ENCODE measurements at places on chromosomes 11 and 22. TPM values are rescaled to one million over a fixed set of nuclear protein-coding genes. Genes with fewer than 3 reads are reported as not detected.

PAAF1 gene
- polyA plus RNA-seq = 18.5 TPM

PARVA gene
- polyA plus RNA-seq = 134 TPM

CTSF gene
- polyA plus RNA-seq = 28.1 TPM

FXYD2 gene
- polyA plus RNA-seq = 0.14 TPM

CDCA5 gene
- polyA plus RNA-seq = 4.2 TPM

GRM5 gene
- polyA plus RNA-seq = 0.01 TPM

TMEM151A gene
- polyA plus RNA-seq = not detected

TSKU gene
- 28.8 TPM for polyA plus RNA-seq

NCAM1 gene
- polyA plus RNA-seq = not detected

DNAJB7 gene
- not detected for polyA plus RNA-seq

FAM227A gene
- polyA plus RNA-seq = 1.0 TPM

GSTT2B gene
- 39.7 TPM for polyA plus RNA-seq

ARHGAP8 gene
- 0.16 TPM for polyA plus RNA-seq

PAMR1 gene
- 215 TPM for polyA plus RNA-seq

EML3 gene
- 18.6 TPM for polyA plus RNA-seq

DNA sequence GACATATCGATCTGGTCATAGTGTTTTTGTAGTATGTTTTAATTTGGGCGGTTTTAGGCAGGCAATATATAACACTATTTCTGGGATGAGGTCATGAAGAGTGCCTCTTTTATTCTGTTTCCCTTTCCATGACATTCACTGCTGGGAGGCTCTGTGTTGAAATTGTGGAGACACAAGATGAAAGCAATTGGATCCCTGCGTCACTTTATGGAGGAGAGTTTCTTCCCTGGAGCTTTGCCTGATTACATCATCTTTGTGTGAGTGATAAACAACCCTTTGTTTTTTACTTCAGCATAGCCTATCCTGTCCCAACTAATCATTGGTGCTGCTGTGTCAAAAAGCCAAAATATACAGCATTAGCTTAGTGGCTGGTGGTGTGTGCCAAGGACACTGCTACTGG lies 48.6 kb downstream of the PARVG start:
- DNase-seq = no peak

DNA sequence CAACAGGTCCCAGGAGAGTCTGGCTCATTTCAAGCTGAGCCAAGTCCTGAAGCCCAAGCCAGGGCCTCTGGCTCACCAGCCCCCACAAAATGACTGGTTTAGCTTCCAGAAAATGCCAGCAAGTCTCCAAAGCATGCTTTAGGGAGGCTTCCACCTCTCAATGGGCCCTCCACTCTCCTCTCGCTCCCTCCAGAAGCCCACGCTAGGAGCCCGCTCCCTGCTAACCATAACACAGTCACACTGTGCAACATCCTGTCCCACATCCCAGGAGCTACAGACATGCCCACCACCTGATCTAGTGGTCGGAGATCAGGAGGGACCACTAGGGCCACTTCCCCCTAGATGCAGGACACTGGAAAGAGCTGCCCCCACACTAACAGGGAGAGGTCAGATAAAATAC lies 6.9 kb downstream of the SULT4A1 start:
- DNase-seq = no peak

DNA sequence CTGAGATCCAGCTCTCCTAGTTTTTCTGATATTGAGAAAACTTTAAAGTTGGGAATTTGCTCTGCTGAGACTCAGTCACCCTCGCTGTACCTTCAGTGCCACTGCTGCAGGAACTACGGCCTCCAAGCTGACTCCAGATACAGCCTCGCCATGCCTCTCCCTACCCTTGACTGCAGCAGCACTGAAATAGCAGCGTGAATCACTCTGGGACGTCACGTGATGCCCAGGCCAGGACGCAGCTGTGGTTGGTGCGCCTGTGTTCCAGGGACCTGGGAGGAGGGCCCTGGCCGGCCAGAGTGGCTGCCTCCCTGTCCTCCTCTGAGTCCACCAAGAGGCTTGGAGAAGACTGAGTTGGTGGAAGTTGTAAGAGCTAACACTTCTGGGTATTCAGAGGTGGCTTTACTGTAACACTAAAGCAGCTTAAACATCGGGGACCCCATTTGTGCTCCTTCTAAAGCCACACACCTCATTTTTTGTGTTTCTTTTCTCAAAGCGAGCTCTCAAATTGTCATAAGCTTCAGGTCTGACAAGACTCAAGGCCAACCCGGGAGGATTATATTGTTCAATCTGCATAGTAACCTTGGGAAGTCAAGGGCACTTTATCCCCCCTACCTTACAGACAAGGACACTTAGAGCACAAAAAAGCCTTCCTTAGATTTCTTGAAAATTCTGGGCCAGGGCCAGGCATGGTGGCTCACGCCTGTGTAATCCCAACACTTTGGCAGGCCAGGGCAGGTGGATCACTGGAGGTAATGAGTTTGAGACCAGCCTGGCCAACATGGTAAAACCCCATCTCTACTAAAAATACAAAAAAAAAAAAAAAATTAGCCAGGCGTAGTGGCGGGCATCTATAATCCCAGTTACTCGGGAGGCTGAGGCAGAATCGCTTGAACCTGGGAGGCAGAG lies 4.2 kb upstream of the STIP1 start:
- peak; percentile 71 for DNase-seq

GRCh38 chr11:20368438-20368837 lies 4.9 kb downstream of the HTATIP2 start:
- DNase-seq = no peak

DNA sequence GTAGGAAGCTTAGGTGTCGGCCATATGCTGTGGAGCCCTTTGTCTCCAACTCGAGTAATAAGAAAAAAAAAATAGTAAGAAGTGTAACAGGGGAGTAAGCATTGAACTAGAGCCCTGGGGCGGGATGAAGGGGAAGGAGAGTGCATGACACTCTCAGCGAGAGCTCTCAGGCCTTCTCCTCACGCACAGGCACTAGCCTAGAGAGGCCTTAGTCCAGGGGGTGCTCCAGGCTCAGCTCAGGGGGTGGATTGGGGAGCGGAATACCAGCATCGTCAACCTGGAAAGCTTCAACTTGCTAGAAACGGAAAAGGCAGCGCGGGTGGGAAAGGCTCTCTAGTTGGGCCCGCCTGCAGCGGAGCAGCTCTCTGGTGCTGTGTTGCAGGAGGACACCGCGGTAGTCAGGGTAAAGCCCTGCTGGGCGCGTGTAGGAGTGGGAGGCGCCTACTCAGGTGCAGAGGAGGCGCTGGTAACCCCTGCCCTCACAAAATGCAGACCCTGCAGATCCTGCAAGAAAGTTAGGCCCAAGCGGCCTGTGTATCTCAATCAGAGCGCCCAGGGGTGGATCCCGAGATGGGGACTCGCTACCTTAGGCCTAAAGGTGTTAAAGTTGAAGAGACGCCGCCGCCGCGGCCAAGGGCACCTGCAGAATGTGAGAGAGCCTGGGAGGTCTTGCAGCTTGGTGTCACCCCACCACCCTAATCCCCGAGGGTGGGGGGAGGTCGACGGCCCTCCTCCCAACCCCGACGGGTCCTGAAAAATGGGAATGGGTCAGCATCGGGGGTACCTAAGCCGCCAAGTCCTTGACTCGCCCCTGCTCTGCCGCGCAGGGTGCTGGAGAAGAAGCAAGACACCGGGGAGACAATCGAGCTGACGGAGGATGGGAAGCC lies 2.8 kb downstream of the SLC17A6 start:
- DNase-seq = no peak

DNA sequence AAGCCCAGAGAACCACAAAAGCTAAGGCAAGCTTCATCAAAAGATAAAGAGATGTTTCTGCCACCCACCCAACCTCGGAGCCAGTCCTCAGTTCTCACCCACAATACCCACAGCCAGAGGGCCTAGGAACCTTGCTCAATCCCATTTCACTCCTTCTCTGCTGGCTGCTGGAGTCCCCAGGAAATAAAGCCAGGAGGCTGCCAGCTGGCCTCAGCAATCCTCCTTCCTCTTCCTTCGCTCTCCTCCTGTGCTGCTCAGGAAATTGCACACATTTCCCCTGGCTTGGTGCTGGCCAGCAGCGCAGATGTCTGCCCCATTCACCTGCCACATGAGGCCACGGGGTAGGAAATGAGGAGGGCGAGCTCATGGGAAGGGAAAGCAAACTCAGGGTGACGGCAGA lies 91.8 kb upstream of the LDLRAD3 start:
- no peak for DNase-seq

- DNase-seq = no peak
These were observed 2.0 kb upstream of the B3GAT1 start for GRCh38 chr11:134413826-134414731.

GRCh38 chr11:117459979-117460300 lies 132.3 kb downstream of the CEP164 start:
- no peak for DNase-seq

GRCh38 chr22:37146507-37147180 lies 3.1 kb downstream of the IL2RB start:
- no peak for DNase-seq

GRCh38 chr22:36385491-36386350 lies 2.0 kb downstream of the MYH9 start:
- DNase-seq = no peak

GRCh38 chr11:24688981-24689380 lies 192.1 kb downstream of the LUZP2 start:
- no peak for DNase-seq

GRCh38 chr11:102482433-102482832 lies 29.9 kb upstream of the TMEM123 start:
- no peak for DNase-seq

- DNase-seq = no peak
These were observed 4.2 kb downstream of the SLC25A1 start for GRCh38 chr22:19174106-19175025.

DNA sequence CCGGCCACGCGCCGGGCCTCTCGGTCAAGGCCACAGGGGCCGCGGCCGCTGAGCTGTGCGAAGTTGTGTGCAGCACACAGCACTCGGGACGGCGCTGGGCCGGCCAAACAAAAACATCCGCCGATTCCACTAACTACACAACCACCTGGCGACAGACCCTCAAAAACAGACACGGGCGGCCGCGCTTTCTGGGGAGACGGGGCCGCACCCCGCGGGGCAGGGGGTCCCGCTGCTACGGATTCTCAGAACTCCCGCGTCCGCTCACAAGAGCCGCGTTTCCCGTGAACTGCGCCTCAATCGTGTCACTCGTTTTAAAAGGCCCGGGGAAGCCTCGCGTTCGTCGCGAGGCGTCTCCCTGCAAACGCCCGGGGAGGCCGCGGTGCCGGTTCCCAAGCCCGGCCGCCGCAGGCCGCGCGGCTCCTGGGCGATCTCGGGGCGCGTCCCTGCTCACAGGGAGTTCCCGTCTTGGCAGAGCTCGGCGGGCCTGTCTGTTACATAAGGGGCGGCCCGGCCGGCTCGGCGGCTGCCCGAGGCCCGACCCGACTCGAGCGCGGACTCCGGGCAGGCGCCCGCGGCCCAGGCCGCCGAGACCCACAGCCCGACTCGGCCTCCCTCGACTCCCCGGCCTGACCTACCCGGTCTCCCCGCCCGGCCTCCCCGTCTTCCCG lies 936 bp downstream of the BRD1 start:
- no peak for DNase-seq

GRCh38 chr11:85299258-85299942 lies 327.7 kb downstream of the DLG2 start:
- DNase-seq = no peak

- no peak for DNase-seq
These were observed 28.5 kb upstream of the MUC5B start for GRCh38 chr11:1194231-1194976.

DNA sequence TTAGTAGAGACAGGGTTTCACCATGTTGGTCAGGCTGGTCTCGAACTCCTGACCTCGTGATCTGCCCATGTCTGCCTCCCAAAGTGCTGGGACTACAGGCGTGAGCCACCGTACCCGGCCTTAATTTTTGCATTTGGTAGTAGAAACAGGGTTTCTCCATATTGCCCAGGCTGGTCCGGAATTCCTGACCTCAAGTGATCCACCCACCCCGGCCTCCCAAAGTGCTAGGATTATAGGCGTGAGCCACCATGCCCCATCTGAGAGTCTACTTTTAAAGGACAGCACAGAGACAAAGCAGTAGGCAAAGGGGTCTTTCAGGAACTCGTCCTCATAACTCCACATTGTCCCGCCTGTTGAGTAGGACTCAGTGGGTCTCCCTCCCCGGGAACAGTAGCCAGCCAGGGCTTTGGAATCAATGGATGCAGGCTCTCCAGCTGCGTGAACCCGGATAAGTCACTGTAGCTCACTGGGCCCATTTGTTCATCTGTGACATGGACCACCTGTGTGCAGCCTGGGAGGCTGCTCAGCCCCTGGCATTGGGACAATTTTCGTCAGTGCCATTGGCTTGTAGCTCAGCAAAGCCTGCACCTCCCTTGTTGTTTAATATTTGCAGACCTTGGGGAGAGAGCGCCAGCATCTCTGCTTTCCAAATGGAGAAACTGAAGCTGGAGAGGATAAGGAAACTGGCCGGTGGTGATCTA lies 86.1 kb downstream of the ARHGAP8 start:
- no peak for DNase-seq

GRCh38 chr11:67301313-67301921 lies 1.9 kb upstream of the SSH3 start:
- no peak for DNase-seq

DNA sequence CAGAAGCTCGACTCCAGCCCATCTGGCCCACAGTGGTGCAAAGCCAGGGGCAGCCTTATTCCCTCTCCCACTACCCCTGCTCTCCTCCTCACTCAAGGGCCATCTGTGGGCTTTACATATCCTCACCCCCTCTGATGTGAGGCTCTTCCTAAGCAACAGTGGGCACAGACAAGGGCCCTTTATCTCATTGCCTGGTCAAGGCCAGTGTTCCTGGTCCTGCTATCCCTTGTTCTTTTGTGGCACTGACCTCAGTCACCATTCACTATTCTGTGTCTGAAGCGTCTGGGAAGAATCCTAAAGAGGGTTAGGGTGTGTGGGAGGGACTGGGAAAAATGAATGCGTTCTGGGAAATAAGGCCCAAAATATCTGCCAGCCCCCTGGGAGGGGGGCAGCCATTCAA lies 7.3 kb downstream of the DNAL4 start:
- no peak for DNase-seq

- DNase-seq = no peak
These were observed 18.2 kb upstream of the GRAMD4 start for GRCh38 chr22:46602025-46602424.

DNA sequence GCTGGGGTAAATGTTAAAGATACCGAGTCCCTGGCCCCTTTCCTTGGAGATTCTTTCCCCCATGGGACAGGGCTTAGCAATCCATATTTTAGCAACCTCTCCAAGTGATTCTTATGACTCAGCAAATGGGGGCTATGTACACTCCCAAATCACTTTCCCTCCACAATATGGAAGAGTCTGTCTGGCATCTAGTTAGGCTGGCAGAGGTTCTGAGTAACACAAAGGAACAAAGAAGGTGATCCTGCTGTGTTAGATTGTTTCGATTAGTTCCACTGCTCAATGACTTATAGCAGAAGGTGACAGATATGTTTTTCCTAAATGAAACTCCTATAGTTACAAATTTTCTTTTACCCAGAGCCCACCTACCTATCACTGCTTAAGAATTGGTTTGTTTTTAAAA lies 154.0 kb upstream of the SYT13 start:
- DNase-seq = no peak
